ENCODE measurements at places on chromosomes 3 and 15.

DNA sequence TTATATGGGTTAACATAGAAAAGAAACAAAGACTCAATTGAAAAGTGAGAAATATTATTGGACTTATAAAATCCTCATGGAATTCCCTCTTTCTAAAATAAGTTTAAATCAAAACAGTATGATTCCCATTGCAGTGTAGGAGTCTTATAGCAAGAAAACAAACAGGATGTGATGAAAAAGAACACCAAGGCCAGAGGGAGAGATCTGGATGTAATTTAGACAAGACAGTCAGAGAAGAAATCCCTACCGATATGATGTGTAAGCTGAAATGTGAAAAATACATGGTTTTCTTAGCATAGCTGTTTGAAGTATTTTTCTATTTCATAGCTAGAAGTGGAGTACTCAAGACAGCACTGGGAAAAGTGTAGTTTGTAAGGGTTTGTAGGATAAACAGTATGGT lies 521.5 kb downstream of the RSL24D1 start:
- no peak for DNase-seq

- no peak for DNase-seq
Observed at GRCh38 chr3:144843099-144843498, 871.5 kb downstream of the DIPK2A start.

DNA sequence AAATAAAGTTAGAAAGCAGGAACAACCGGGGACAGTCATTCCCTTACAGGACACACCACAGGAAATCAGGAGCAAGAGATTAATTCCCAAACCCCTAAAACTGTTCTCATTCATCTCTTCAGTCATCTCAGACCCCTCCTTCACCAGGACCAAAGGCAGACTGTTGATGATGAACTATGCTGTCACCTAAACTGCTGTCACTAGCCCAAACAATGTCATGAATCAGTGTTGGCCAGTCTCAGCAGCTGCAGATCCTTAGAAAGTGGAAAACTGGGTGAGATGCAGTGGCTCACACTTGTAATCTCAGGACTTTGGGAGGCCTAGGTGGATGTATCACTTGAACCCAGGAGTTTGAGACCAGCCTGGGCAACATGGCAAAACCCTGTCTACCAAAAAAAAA lies 909.6 kb downstream of the ROBO1 start:
- DNase-seq = no peak

GRCh38 chr15:90266485-90266884 lies 1.0 kb downstream of the NGRN start:
- no peak for DNase-seq

DNA sequence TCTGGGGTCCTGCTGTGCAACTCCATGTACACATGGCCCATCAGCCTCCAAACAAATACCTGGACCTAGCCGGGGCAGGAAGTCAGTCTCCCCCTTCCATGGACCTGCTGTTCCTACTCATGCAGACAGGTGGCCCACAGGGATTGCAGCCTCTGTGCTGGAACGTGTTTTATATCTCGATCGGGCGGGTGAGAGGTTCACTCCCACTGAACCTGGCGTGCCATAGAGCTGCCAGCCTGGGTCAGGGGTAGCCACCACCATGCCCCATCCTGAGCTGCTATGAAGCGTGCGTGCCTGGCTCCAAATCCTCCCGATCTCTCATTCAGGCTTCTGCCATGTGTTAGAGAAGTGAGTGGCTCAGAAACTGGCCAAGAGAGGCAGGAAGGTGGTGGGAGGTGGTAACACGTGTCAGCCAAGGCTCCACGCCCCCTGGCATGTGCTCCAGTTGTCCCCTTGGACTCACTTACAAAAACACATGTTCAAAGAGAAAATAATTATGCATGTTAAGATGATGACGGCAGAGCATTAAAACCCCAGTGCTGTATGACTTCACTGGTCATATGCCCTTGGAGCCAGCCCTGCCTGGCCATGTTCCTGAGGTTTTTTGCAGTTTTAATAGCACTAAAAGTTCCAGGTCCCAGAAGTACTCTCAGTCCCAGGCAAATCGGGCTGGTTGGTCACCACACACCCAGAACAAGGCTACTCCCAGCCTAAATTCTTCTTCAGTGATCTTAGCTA lies 30.6 kb downstream of the CTSH start:
- DNase-seq = no peak

DNA sequence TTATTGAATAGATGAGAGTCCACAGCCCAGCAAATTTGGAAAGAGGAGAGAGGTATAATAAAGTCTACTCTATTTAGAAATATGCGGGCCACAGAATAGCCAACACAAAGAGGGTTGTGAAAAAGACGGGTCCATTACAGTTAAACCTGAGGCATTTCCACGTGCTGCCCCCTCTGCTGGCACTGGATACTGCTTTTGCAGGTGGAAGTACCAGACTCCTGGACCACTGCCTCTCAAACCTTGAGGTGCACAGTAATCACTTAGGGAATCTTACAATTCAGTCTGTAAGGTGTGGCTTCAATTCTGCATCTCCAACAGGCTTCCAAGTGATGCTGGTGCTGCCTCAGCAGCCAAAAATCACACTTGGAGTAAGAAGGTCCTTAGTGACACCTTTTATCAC lies 3.0 kb upstream of the TFDP2 start:
- DNase-seq = no peak

- DNase-seq = no peak
Observed at GRCh38 chr15:90735923-90736322, 18.8 kb downstream of the BLM start.

GRCh38 chr15:95085056-95085455 lies 853.7 kb downstream of the MCTP2 start:
- no peak for DNase-seq

- no peak for DNase-seq
Observed at GRCh38 chr15:23385886-23386430, 31.4 kb downstream of the GOLGA8S start.

- no peak for DNase-seq
Observed at GRCh38 chr15:98842192-98842972, 165.2 kb downstream of the PGPEP1L start.

- no peak for DNase-seq
Observed at GRCh38 chr15:65401611-65402240, 21.0 kb downstream of the IGDCC4 start.

GRCh38 chr3:116614795-116615362 lies 94.7 kb upstream of the TUSC7 start:
- no peak for DNase-seq

GRCh38 chr3:125017406-125017805 lies 38.4 kb downstream of the HEG1 start:
- DNase-seq = no peak

DNA sequence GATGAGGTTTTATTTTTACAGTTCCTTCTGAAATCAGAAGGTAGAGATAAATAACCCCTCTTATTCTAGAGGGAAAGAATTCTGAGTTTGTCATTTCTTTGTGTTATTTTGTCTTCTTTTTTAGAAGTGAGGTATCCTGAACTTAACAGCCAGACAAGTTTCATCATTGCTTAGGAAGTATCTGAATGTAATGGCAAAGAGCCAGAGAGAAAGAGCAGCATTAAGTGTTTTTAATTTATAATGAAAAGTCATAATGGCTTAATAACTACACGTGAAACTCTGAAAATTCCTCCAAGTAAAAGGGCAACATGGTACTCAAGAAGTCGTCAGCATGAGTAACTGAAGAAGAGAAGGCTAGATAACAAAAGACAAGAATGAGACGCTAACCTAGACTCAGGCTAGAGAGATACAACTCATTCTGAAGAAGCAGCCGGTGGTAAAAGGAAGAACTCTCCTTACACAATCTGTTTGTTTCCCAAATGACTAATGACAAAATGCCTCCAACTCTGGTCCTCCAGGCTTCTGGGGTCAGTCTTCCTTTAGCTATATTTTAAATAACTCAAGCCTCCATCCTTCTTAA lies 116.2 kb upstream of the NECTIN3 start:
- no peak for DNase-seq

DNA sequence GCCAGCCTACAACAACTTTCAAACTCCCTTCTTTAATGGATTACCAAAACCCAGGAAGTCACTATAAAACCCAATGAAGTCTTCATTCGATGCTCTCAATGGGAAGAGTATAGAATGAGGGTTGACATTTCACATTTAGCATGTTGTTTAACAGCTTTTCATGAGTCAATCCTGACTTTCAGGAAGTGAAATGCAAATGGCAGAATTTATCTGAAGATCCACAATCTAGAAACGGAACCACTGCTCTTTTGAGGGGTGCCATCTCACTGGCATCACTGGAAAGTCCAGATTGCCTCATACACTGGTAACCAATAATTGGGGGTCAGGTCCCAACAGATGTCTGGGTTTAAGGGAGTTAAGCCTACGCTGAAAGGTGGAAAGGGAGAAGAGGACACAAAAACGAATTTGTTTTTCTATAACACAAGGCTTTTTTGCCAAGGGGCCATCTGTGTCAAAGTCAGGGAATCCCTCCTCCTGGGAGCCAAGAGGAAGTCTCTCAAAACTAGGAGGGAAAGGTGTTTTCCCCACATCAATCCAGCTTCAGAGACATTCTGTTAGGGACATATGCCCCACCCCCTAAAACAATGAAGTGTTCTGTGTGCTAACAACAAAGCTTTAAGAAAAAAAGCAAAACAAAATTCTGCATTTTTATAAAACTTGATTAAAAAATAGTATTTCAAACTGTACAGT lies 12.0 kb upstream of the ATP1B3 start:
- no peak for DNase-seq

GRCh38 chr3:152097120-152097519 lies 171.6 kb upstream of the MBNL1 start:
- no peak for DNase-seq

DNA sequence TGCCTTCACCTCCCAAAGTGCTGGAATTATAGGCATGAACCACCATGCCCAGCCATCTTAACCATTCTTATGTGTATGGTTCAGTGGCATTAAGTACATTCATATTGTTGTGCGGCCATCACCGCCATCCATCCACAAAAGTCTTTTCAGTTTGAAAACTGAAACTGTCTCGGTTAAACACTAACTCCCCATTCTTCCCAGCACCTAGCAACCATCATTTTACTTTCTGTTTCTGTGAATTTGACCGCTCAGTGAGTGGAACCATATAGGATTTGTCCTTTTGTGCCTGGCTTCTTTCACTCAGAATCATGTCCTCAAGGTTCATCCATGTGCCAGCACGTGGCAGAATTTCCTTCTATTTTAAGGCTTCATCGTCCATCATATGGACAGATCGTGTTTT lies 5.8 kb downstream of the MCM2 start:
- no peak for DNase-seq

DNA sequence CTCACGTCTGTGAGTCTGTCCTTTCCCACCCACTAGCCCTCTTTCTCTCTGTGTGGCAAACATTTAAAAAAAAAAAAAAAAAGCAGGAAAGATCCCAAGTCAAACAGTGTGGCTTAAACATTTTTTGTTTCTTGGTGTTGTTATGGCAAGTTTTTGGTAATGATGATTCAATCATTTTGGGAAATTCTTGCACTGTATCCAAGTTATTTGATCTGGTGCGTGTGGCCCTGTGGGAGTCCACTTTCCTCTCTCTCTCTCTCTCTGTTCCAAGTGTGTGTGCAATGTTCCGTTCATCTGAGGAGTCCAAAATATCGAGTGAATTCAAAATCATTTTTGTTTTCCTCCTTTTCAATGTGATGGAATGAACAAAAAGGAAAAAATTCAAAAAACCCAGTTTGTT lies 97.7 kb downstream of the GAP43 start:
- DNase-seq = no peak

GRCh38 chr3:47006145-47006651 lies 26.7 kb downstream of the NBEAL2 start:
- no peak for DNase-seq

Data from NK-92 treated with Interleukin-12 subunit alpha and Interleukin-12 subunit beta, amount 100 ng/mL, for 24 hours (cell line).